ENCODE measurements at places on chromosomes 1 and 21.

DNA sequence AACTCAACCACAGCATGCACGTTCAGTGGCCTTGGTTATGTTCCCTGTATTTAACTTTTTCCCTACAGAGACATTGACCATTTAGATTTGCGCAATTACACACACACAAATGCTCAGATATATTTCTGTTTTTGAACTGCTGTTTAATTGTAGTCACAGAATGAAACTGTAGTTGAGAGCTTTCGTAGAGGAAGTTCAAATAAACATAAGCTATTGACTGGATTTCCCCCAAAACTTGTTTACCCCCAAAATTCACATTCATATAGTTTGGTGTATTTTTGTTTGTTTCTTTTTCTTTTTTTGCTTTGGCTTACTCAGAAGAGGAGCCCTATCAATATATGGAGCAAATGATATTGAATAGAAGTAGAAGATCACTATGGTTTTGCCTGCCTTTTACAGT lies 921.0 kb downstream of the ADGRL2 start:
- H3K4me3 ChIP-seq: no peak overlapping the region
- no peak overlapping the region for H3K27ac ChIP-seq
- H3K27me3 ChIP-seq: no peaks in the 10 kb centered on the region
- H3K36me3 ChIP-seq: no peaks in the 10 kb centered on the region
- no peak for DNase-seq

DNA sequence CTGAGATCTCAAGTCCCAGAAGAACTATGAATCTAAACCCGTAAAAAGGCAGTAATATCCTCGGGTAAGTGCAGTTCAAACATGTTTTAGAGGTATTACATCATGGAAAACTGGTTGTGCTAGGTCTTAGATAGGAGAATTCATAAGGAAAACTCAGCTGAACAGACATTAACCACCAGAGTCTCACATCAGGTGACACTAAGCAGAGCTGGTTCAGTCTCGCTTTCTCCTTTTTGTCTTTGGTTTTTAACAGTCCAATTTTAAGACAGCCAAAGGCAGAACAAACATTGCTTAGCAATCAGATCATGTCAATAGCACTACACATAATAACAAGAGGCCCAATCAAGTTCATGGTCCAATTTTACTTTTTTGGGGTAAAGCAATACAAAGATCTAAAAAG lies 63.1 kb upstream of the MUTYH start:
- no peaks in the 10 kb centered on the region for H3K36me3 ChIP-seq
- no peaks in the 10 kb centered on the region for H3K4me1 ChIP-seq
- H3K27me3 ChIP-seq: no peaks in the 10 kb centered on the region
- H3K27ac ChIP-seq: no peak overlapping the region
- DNase-seq: no peak
- H3K4me3 ChIP-seq: no peak overlapping the region

DNA sequence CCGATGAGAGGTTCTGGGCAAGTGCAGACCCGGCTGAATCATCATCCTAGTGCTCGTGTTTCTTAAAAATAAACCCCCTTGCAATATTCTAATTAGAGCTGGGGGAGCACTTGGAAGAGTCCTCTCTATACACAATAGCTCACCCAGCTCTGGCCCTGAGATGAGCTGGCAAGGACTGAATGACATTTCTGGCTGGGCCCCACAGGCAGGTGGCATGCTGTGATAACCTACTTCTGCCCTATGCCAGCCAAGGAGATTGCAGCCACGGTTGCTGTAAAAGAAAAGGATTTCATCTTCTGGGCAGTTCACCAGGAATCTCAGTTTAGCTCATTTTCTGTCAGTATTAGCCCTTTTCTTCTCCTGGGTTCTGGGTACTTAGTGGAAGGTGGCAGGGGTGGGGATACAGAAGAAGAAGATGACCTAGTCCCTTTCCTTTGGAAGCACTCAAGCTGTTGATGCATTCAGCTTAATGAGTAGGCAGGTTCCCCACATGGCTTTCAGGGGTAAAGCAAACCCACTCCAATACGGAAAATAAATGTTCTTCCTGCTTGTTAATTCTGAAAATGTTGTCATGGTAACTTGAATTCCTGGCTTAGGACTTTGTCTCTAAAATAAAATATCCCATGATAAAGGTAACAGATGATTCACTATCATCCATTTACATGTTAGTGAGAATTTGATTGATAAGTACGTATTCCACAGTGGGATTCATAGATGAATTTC lies 32.2 kb downstream of the VASH2 start:
- no peak overlapping the region for H3K4me3 ChIP-seq
- H3K27ac ChIP-seq: no peak overlapping the region
- no peaks in the 10 kb centered on the region for H3K4me1 ChIP-seq
- DNase-seq: no peak

DNA sequence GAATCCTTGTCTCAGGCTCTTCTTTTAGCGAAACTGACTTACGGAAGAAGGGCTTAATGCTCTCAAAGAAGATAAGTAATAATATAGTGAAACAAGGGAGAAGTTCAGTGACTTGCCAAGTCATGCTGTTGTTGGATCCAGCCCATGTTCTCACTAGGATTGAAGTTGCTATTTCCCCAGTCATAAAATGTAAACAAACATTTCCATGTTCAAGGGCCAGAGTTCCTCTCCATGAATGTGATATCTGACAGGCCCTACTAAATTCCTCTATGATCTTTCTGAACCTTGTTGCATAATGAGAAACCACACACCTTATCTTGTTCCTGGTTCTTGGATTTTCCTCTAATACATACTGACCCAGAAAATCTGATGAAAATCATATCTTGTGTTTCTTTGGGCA lies 876.5 kb upstream of the B3GALT2 start:
- no peaks in the 10 kb centered on the region for H3K27me3 ChIP-seq
- no peaks in the 10 kb centered on the region for H3K36me3 ChIP-seq
- DNase-seq: no peak

GRCh38 chr1:27864264-27864895 lies 8.0 kb upstream of the THEMIS2 start:
- H3K27me3 ChIP-seq: no peaks in the 10 kb centered on the region
- H3K4me3 ChIP-seq: no peak overlapping the region
- no peaks in the 10 kb centered on the region for H3K36me3 ChIP-seq
- DNase-seq: no peak
- peaks cover 14% of the 10 kb centered on the region for H3K4me1 ChIP-seq

DNA sequence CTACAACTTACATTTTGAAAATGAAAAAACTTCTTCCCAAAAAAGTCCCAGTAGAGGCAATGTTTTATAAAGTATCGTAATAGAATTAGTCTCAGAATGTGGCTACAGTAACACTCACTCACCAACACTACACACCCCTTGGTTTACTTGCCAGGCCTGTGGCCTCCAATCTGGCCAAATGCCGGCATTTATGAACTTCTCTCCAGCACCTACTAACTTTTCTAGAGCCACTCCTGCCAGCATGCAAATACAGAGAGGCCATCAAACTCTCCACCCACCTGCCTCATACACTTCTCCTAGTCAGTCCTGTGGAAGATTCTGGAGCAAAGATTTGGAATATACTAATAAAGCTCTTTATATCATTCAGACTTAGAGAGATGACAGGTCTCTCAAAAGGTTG lies 32.3 kb downstream of the STPG1 start:
- no peak for DNase-seq
- no peaks in the 10 kb centered on the region for H3K4me1 ChIP-seq
- no peak overlapping the region for H3K4me3 ChIP-seq

- DNase-seq: no peak
- H3K36me3 ChIP-seq: peaks cover 24% of the 10 kb centered on the region
- peaks cover 8% of the 10 kb centered on the region for H3K4me1 ChIP-seq
These were observed 19.8 kb downstream of the SERINC2 start for GRCh38 chr1:31432592-31433395.

DNA sequence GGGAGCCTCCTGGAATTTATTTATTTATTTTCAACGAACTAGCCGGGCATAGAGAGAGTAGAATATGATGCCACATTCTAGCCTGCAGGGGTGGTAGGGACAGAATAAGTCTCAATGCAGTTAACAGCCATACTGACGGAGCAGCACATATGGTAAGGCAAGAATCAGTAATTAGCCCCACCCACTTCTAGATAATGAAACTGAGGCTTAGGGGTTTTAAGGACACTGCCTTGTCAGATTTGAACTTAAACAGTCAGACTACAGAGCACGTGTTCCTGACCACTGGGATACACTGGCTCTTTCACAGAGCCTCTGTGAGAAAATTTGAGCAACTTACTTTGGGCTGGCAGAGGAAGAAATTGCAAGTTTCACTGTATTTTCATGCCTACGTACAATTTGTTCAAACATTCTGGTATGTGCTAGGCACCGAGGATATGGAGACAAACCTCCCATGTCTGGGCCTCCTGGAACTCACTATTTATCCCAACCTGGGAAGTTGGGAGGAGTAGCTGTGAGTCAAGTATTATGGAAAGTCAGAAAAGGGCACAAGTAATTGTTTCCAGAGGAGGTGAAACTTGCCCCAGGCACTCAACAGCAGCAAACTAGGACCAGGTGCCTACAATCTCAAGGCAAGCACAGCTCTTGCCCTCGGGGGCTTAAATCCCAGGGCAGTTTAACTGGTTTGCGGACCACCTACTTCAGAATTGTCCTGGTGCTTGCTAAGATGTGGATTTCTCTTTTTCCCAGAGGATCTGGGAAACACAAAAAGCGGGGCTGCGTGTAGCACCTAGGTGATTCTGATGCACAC lies 1.6 kb upstream of the CLIC4 start:
- H3K36me3 ChIP-seq: no peaks in the 10 kb centered on the region
- no peak overlapping the region for H3K4me3 ChIP-seq
- no peak overlapping the region for H3K27ac ChIP-seq
- peaks cover 47% of the 10 kb centered on the region for H3K4me1 ChIP-seq

- H3K27me3 ChIP-seq: no peaks in the 10 kb centered on the region
- no peak overlapping the region for H3K4me3 ChIP-seq
- DNase-seq: no peak
- H3K27ac ChIP-seq: no peak overlapping the region
These were observed 61.4 kb downstream of the BRINP3 start for GRCh38 chr1:190416239-190416638.

DNA sequence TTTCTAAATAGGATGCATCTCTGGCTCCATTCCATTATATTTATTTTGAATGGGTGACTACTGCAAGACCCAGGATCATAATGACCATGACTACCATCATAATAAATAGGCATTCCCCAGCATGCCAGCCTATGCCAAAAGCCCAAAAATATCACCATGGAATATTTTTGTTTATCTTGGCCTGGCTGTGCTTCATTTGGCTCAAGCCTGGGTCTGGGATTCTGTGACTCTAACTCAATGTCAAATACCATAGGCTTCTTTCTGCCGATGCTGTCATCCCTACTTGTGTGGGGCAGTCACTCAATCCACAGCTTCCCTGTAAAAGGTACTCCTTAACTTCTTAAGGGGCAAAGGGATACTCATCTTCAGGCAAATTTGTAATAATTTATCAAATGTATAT lies 66.6 kb downstream of the DIRAS3 start:
- no peak overlapping the region for H3K27ac ChIP-seq
- no peaks in the 10 kb centered on the region for H3K27me3 ChIP-seq
- no peaks in the 10 kb centered on the region for H3K36me3 ChIP-seq
- H3K4me3 ChIP-seq: no peak overlapping the region
- DNase-seq: no peak

DNA sequence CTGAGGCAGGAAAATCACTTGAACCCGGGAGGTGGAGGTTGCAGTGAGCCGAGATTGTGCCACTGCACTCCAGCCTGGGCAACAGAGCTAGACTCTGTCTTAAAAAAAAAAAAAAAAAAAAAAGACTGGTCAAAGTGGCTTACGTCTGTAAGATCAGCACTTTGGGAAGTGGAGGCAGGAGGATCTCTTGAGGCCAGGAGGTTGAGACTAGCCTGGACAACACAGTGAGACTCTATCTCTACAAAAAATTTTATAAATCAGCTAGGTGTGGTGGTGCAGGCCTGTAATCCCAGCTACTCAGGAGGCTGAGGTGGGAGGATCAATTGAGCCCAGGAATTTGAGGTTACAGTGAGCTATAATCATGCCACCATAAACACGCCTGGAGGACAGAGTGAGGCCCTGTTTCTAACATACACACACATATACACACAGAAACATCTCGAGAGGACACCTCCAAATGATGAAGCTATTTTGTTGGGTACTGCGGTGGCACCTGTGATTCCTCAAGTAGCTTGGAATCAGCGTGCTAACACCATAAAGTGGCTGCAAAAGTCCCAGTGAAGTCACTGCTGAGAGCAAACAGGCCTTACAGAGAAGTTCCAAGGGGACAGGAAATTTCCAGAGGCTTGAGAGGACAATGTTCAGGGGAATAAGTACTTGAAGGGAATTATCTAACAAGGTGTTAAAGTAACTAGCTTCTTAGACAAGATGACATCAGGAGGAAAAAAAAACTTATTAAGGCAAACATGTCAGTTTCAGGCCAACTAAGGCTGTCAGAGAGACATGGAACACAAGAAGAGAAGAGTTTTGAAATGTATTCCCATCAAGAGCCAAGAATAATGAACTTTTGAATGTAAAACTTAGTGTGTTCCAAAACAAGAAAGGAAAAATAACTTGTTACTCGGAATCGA lies 1.3 kb downstream of the NADK start:
- no peak for DNase-seq
- no peaks in the 10 kb centered on the region for H3K27me3 ChIP-seq
- H3K27ac ChIP-seq: peak overlapping the region; percentile 86
- H3K4me3 ChIP-seq: peak overlapping the region; percentile 99

DNA sequence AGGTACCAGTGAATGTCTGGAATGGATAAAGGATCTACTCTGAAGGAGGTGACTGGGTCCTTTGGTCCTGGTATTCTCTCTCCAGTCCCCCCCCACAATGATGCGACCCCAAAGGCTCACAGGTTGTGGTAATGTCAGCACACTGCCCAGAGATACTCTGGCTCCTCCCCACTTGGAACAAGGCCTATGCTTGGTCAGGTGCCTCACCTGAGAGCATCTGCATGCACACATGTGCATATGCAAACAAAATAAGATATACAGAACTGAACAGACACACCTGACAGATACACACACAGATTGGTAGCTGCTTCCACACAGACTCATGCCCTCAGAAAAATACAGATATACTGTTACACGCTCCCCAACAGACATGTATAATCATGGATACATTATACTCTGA lies 33.5 kb downstream of the DMAP1 start:
- H3K4me3 ChIP-seq: no peak overlapping the region
- DNase-seq: no peak
- H3K27ac ChIP-seq: no peak overlapping the region
- H3K4me1 ChIP-seq: no peaks in the 10 kb centered on the region
- H3K27me3 ChIP-seq: no peaks in the 10 kb centered on the region

DNA sequence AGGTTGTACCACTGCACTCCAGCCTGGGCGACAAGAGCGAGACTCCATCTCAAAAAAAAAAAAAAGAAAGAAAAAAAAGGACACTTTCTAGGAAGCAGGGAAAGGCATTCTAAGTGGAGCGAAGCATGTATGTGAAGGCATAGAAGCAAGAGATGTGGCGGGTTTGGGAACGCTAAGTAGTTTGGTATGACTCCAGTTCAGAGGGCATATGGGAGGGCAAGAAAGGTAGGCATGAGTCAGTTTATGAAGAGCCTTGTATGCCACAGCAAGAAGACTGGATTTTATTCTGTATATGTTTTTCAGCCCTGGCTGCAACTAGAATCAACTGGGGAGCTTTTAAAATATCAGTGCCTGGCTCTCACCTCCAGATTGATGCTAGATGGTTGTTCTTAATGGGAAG lies 4.4 kb upstream of the ELOVL1 start:
- H3K36me3 ChIP-seq: no peaks in the 10 kb centered on the region
- H3K27ac ChIP-seq: no peak overlapping the region
- H3K4me3 ChIP-seq: no peak overlapping the region
- no peaks in the 10 kb centered on the region for H3K27me3 ChIP-seq
